ENCODE measurements at places on chromosomes 3 and 15. TPM values are rescaled to one million over a fixed set of nuclear protein-coding genes. Genes with fewer than 3 reads are reported as not detected.
A peak's percentile ranks its signal among the peaks of the same experiment; 100 is the strongest.

CORO2B gene
- 0.66 TPM for total RNA-seq

CGGBP1 gene
- total RNA-seq = 27.0 TPM

GATA2 gene
- total RNA-seq = 26.8 TPM

SERF2 gene
- total RNA-seq = 665 TPM

SPTBN5 gene
- total RNA-seq = 0.98 TPM

PAK6 gene
- total RNA-seq = 30.4 TPM

CELSR3 gene
- total RNA-seq = 1.1 TPM

FMN1 gene
- total RNA-seq = 2.9 TPM

ZNF774 gene
- total RNA-seq = 1.1 TPM

SLC22A14 gene
- total RNA-seq = not detected

CLDN18 gene
- total RNA-seq = not detected

- DNase-seq = peak; percentile 73
Observed at GRCh38 chr3:165185707-165186327, 10.4 kb downstream of the SLITRK3 start.

DNA sequence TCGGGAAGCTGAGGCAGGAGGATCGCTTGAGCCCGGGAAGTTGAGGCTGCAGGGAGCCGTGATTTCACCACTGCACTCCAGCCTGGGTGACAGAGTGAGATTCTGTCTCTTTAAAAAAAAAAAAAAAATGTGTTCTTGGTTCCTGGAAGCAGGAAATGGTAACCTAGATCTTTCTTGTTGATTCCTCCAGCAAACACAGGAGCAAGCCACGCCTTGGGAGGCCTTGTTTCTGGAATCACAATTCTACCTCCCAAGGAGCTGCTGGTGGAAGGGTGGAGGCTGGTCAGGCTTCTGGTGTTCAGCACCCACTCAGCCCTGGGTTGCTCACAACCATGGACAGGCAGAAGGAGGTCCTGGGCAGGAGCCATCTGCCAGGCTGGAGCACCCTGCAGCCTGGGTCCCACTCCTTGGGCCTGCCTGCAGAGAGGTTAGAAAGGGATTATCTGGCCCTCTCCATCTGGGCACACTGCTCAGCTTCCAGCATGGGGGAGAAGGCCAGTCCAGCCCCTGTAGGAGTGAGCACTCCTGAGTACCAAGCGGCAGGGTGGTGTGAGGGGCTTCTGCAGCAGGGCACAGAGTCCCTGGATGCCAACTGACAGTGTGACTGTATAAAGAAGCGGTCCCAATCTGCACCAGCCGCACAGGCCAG, 65.6 kb downstream of the ABTB1 start:
- peak; percentile 57 for DNase-seq

GRCh38 chr3:126446301-126446700, 29.4 kb downstream of the ZXDC start:
- no peak for DNase-seq

- no peak for DNase-seq
Observed at GRCh38 chr15:97991972-97992541, 31.6 kb downstream of the ARRDC4 start.

- peak; percentile 66 for DNase-seq
Observed at GRCh38 chr3:68876112-68876713, 56.1 kb downstream of the TAFA4 start.

- DNase-seq = no peak
Observed at GRCh38 chr15:43277901-43278300, 11.2 kb upstream of the TGM5 start.

DNA sequence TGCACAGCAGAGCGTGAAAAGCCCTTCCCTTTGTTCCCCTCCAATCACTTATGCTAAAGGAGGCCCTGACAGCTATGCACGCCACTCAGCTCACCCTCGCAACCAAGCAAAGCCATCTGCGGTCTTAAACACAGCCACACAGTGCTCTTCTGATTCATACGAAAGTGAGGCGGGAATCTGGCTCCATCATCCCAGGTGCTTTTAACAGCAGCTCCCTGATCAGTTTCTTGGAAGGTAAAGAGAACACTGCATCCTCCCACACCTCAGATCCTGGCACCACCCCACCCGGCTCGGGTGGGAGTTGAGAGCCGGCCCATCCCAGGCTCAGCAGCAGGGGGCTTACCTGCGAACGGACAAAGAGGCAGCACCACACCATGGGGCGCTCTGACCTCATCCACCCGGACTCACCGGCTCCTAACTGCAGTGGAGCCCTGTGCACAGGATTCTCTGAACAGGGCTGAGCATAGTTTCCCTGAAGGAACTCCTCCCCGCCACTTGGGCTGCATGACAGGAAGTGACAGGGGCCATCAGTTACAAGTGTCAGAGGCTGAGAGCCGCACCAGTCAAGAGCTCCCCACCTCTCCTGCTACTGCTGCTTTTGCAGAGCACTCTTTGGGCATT, 114.3 kb upstream of the ARHGEF3 start:
- DNase-seq = no peak

GRCh38 chr15:95142531-95142930, 911.2 kb downstream of the MCTP2 start:
- no peak for DNase-seq

- no peak for DNase-seq
Observed at GRCh38 chr3:74614107-74614967, at the start of gene CNTN3. Gene CNTN3 (minus strand): TSS chr3:74614659. CDS start chr3:74521112, 93,547 bp downstream.

DNA sequence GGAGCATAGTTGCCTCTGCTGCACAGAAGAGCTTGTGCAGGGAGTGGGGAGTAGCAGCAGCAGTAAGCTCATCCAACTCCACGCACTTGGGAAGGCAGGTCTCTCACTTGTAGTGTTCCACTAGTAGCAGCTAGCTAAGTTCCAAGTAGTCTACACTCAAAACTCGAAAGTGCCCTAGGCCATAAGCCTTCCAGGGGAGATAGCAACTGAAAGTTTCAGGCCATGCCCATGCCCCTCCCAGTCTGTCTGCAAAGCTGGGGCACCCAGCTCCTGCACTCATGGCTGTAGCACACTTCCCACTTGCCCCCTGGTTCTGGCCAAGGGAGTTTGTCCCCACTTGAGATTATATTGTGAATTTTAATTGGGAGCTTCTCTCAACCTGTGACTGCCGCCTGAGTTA, 57.5 kb downstream of the MFSD1 start:
- no peak for DNase-seq

DNA sequence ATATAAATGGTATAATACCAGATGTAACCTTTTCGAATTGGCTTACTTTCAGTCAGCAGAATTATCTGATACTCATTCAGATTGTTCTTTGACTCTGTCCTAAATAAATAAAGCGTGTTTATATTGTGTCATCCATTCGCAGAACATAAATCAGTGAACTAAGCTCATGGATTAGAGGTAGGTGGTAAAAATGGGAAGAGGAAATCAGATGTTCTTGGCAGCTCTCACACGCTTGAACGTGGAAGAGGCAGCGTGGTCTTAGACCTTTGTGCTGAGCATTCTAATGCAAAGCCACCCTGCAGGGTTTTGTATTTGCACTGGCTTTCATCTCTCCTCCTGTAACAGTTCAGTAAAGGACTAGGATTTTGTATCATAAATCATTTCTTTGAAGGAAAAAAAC, 441.4 kb downstream of the GABRG3 start:
- DNase-seq = no peak

DNA sequence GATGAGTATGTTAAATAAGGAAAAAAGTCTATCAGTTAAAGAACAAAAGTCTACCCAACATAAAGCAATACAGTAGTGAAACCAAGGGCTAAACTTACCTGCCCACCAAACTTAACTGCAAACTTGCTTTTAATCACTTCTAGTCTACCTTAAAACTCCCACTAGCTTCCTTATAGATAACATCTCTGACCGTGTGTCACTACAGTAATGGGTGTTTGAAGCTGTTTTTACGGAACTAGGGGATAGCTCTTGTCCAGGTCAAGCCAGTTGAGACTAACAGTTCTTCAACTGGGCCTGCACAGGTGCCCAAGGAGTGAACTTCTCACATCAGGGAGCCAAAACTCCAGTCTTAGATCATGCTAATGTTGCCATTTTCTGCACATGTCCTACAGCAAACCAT, 132.3 kb downstream of the ZNF385D start:
- DNase-seq = no peak

GRCh38 chr3:14505001-14505802, 34.9 kb downstream of the GRIP2 start:
- no peak for DNase-seq

- no peak for DNase-seq
Observed at GRCh38 chr3:151873398-151873797, at the start of gene SUCNR1. Gene SUCNR1 (plus strand): TSS chr3:151873643. CDS start chr3:151879893, 6,250 bp downstream.

DNA sequence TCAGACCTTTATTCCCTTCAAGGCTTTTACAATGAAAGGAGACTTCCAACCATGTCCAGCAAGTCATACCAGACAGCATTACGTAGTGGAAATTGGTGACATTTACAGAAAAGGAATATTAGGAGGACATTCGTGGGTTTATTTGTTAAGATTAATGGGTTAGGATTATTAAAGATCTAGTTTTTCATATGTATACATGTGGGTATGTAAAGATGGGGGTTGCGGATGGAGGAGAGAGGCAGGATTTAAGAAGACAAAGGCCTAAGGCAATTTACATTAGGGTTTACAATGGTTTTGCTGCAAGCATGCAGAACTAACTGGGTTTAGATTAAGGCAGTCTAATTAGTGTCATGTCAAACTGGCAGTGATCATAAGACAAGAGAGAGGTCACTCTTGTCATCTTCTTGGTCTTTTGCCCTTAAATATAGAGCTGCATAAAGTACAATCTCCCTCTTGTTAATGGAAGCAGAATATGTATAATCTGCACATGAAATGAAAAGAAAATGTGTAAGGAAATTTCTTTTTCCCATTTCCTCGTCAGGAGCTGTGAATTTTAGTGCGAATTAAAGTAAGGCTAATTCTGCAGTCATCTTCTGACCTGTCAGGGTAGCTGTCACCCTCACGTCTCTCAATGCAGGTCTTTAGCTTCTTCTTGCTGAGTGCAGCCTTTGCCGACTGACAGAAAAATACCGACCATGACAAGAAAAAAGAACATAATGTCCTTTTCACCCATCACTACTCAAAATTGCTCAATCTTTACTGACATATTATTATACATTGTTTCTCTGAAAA, 258.9 kb upstream of the MEIS2 start:
- DNase-seq = no peak

- no peak for DNase-seq
Observed at GRCh38 chr3:38311476-38311875, 29.4 kb downstream of the SLC22A14 start.

Measured in PC-3 (cell line).